ENCODE measurements at places on chromosomes 4 and X. TPM values are rescaled to one million over a fixed set of nuclear protein-coding genes. Genes with fewer than 3 reads are reported as not detected.

- ATAC-seq = no peak
Measured at GRCh38 chrX:84118315-84118714, 69.7 kb downstream of the RPS6KA6 start.

- ATAC-seq = peak; percentile 60
Measured at GRCh38 chr4:12118651-12119213, 690.0 kb upstream of the HS3ST1 start.

- no peak for ATAC-seq
Measured at GRCh38 chr4:165388756-165389155, 9.9 kb downstream of the CPE start.

GRCh38 chr4:150297861-150298474 lies 219.7 kb downstream of the DCLK2 start:
- no peak for ATAC-seq

DNA sequence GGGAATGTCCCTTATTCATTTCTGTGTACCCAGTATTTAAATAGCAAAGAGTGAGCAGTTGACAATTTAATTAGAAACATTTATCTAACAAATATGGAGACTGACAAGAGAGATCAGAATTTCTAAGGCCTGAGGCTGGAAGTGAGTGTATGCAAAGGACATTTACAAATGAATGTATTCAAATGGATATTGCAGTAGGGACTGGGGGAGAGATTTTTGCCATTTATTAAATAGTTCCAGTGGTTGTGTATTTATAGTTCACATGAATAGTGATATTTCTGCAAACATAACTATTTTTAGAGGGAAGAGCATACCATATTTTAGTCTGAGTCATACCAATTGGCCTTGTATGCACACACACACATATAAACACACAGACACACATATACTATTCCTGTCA lies 592.4 kb downstream of the GLUD2 start:
- no peak for ATAC-seq

DNA sequence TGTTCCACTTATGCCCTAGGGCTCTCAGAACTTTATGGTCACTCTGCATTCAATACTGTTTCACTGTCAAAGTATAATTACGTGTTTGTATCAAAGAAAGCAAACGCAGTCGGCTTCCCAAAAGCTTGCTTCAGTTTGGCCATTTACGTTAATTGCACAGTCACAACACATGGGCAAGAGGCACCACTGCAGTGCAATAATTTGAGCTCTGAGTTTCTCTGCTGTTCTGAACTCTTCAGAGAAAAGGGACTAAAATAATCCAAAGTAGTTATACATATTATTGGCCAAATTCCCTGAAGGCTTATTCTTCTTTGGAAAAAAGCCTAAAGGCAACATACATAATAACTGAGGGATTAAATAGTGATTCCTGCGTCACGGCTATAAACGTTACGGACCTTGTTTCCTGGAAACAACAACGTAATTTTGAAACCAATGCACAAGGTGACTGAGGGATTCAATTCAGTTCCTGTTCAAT lies 51.3 kb downstream of the RNF150 start:
- no peak for ATAC-seq

DNA sequence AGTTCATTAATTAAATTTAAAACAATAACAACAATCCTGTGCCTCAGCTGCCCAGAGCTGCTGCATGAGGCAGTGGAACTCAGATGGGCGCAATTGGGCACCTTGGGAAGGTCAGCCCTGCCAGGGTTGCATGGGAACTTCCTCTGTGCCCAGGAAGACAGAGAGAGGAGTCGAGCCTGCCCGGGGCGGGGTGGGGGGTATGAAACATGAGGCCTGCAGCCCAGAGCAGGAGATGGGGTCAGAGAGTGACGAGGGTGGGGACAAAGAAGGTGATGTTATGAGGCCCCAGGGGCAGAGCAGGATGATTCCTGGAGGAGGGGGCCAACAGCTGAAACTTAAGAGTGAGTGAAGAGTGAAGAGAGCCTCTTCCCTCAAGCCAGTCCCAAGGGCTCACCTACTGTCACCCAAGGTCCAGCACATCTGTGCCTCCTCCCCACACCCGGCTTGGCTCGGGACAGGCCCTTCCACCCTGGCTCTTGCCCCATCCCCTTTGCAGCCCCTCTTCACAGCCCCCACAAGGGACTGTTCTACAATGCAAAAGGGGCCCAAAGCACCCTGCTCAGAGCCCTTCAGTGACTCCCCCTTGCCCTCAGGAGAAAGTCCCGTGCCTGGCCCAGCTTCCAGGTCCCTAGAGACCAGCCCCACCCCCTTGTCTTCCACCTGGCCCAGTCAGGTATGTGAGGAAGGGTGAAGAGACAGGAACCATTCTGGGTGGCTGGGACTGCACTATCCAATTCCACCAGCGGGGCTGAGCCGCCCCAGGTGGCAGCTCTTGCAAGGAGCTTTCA lies 31.4 kb downstream of the HMX1 start:
- ATAC-seq = no peak

GRCh38 chr4:5662555-5662954 lies 45.8 kb downstream of the EVC2 start:
- ATAC-seq = no peak

GRCh38 chr4:52250154-52250553 lies 199.1 kb downstream of the SPATA18 start:
- peak; percentile 85 for ATAC-seq

DNA sequence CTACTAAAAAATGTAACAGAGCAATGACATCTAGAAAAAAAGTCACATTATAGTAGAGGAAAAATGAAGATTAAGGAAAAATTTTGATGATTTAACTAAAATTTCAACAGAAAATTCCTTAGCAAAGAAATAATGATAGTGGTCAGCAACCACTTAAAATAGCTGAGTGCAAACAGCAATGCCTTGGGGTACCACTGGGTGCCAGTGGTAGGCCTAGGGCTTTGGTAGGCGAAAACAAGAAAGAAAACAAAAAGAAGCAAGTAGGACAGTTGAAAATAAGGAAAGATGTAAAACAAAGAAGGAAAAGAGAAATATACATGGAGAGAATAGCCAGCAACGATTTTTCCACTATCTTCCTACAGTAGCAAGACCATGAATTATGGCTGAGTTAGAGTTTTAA lies 313.5 kb upstream of the IRS4 start:
- no peak for ATAC-seq

DNA sequence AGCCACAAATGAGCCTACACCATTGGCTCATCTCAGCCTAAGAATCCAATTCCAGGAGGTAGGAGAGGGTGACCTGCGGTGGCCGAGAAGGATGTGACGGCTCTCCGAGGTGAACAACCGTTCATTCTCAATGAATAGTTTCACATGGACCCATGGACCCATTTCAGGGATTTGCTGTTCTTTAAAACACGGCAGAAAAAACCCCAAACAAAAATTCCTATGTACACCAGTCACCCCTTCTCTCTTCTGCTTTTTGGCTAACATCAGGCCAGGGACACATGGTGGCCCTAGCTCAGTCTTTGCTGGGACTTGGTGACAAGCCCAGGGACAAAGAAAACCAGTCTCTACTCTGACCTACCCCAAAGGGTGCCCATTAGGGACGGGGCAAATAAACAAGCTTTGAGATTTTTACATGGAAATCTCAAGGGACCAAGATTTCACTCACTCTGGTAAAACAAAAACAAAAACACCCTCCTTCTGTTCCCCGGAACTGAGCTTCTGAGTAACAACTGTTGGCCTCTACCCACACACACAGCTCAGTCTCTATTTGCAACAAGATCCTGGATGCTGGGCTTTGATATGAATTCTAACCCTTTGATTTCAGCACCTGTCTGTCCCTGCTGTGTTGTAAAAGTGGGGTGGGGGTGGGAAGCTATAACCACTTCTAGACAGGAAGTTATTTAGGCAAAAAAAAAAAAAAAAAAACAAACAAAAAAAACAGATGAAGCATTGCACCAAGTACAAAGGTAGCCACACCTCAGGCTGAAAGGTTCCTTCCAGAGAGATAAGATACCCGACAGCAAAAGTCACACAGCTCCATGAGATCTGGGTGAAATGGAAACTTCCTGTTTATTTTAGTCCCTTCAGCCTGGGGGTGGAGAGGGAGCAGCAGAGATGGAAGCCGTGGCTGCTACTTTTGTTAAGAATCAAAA lies 49.0 kb downstream of the DDX3X start:
- ATAC-seq = no peak

- ATAC-seq = no peak
Measured at GRCh38 chr4:71526637-71527406, 188.0 kb downstream of the SLC4A4 start.

DNA sequence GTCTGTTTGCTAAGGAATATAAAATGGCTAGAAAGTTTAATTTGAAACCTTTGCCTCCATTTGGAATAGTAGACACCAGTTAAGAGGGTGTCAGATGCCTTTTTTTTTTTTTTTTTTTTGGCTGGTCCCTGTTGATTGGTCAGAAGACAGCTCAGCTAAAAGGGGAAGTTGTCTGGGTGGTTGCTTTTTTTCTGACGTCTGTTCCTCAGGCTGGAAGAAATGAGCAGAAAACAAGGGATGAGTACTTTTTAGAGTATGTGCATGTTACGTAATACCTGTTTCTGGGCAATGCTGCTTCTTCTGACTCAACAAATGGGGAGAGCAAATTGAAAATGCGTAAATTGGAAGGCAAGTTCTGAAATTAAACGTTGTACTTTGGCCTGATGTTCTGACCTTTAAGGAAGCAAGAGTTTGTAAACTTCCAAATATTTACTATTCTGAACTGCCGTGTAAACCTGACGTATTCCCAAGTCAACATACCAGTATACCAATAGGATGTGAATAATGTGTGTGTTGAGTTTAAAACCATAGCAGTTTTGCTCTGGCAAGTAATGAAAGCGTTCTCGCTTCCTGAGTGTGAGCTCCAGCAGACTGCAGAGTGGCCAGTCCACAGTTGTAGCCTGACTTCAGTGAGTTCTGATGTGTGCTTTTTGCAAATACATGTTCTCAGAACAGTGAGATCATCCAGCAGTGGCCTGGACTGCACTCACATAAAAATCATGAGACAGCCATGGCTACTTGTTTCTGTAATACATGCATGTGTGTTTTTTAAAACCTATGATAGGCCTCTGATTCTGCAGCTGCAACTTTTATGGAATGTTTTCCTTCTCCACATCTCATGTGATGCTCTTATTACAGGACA lies 1.7 kb downstream of the SAT1 start:
- ATAC-seq = peak; percentile 21

GRCh38 chr4:120919358-120919757 lies 3.2 kb downstream of the PRDM5 start:
- no peak for ATAC-seq

DNA sequence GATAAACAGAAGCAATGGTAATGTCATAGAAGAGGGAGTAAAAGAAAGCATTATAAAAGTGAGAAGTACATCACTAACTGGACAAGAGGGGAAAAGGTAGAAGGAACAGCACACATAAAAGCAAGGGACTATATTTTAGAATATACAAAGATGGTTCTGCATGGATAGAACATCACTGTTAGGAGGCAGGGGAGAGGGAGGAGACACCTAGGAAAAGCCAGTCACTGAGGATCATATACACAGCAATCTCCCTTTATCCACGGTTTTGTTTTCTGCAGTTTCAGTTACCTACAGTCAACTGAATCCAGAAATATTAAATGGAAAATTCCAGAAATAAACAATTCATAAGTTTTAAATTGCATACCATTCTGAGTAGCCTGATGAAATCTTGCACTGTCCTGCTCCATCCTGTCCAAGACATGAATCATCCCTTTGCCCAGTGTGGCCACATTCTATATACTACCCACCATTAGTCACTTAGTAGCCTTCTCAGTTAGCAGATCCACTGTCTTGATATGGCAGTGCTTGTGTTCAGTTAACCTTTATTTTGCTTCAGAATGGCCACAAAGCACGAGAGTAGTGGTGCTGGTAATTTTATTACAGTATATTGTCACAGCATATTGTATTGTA lies 74.2 kb downstream of the PPA2 start:
- ATAC-seq = no peak

DNA sequence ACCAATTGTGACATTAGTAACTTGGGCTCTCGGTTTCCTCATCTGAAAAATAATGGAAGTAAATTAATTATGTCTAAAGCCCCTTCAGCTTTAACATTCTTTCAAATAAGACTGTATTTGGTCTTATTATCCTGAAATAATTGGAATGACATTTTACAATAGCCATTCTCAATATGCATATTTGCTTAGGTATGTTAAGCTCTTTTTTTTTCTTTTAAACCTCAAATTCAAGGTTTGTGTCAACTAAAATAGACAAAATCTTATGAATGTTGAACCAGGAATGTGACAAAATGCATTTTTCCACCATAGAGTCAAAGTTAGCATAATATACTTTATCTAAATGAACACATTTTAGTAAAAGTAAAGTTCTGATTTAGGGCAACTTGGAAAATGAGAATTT lies 34.4 kb upstream of the TET2 start:
- no peak for ATAC-seq

- no peak for ATAC-seq
Measured at GRCh38 chrX:70476166-70476933, 31.7 kb downstream of the DLG3 start.

DNA sequence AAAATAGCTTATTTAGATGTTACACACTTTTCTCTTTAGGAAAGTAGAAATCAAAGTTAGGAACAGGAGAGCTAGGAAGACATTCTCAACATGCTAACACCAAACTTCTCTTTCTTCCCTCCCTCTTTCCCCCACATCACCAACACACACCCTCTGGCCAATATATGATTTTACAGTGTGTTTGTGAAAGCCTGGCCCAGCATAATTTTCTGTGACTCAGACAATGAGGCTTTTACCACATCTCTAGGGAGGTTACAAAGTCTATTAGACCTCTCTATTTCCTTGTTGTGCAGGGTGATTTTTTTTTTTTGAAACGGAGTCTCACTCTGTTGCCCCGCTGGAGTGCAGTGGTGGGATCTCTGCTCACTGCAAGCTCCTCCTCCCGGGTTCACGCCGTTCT lies 189.9 kb downstream of the AASDH start:
- ATAC-seq = no peak

GRCh38 chr4:25842229-25842845 lies 20.5 kb downstream of the SEL1L3 start:
- no peak for ATAC-seq

GRCh38 chr4:94506822-94507221 lies 55.1 kb downstream of the PDLIM5 start:
- ATAC-seq = no peak

DNA sequence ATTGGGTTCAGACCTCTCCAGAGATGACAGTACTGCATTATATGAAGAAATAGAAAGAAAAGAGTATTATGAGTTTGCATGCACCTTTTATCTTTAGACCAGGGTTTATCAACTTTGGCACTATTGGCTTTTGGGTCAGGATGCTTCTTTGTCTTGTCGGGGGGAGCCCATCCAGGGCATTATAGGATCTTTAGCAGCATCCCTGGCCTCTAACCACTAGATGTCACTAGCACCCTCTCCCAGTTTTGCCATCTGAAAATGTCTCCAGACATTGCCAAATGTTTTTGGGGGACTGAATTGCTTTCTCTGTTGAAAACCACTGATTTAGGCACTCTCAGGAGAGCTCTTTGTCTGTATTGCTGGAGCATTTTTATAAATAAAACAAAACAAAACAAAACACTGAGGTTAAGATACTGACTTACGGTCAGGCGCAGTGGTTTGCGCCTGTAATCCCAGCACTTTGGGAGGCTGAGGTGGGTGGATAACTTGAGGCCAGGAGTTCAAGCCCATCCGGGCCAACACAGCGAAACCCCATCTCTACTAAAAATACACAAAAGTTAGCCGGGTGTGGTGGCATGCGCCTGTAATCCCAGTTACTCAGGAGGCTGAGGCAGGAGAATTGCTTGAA lies 23.6 kb downstream of the CA5B start:
- ATAC-seq = no peak

The CSAG3 gene
- not detected for total RNA-seq

The GJB1 gene
- not detected for total RNA-seq

The PNMA6A gene
- 0.31 TPM for total RNA-seq

The RADX gene
- total RNA-seq = 0.62 TPM

The EVC gene
- total RNA-seq = 30.8 TPM

The GAGE12H gene
- total RNA-seq = not detected

The VEGFC gene
- total RNA-seq = 7.9 TPM

The AVPR2 gene
- 0.81 TPM for total RNA-seq

The RPS3A gene
- total RNA-seq = 2,994 TPM

Measured in gastroesophageal sphincter (tissue), 4 donors.